ENCODE measurements at places on chromosomes 2 and 18. TPM values are rescaled to one million over a fixed set of nuclear protein-coding genes. Genes with fewer than 3 reads are reported as not detected.

HOXD4 gene
- 0.06 TPM for total RNA-seq

EFHD1 gene
- total RNA-seq: 1.1 TPM

MCM6 gene
- total RNA-seq: 17.1 TPM

MPP4 gene
- 1.7 TPM for total RNA-seq

IL36G gene
- total RNA-seq: not detected
